Mucosa of descending colon (tissue), 3 donors: ENCODE measurements at places on chromosomes 3 and 15.

- DNase-seq = no peak
Observed at GRCh38 chr3:108293858-108294257, 2.5 kb upstream of the HHLA2 start.

DNA sequence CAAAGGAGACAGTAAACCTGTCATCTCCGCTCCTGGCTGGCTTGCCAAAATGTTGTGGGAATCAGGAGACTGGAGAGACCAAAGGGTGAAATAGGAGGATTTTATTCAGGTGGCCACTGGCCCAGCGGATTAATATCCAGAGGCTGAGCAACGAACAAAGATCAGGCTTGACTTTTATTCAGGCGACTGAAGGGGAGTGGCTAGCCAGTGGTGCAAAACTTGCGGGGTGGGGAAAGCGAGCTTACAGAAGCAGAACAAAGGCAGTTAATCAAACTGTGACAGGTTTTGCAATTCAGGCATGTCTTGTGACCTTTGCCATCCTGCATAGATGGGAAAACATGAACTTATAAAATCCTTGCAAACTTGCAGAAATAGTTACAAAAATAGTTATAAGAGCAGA, 19.8 kb upstream of the ACAD9 start:
- DNase-seq = no peak

DNA sequence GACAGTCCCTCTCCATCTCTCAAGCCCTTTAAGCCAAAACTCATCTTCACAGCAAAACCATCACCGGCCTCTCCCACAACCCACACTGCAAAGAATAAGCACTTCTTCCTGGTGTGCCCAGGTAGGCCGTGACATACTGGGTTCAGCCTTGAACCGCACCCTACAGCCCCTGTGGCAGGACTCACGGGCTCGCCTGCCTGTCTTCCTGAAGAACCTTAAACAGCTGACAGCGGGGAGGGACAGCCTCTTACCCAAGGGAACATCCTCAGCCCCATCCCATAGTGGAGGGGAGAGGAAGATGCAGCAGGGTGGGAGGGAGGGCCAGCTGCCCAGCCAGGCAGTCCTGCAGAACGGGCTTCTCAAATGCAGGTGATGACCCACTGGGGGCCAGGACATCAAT, 40.2 kb downstream of the TBC1D2B start:
- DNase-seq = no peak

DNA sequence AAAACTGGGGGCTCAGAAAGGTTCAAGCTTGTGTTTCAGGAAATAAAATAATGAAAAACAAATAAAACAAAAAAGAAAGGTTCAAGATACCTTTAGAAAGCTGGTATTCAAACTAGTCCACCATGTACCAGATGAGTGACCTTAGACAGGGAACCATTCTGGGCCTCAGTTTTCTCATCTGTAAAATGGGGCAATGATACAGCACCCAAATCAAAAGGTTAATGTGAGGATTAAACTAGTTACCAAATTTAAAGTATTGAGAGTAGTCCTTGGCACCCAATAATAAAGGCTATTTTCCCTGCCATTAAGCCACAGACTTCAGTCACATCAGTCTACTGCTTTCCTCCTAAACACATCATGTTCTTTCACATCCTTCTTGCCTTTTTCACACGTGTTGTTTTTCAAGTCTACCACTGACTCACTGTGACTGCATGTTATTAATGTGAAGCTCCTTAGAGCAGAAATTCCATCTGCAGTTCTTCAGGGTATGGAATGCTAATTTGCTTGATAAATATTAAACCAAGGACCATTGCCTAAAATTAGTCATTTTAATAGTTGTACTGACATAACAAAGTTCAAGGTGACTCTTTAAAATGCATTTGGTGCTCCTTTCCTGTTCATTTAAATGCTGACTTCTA, 19.9 kb downstream of the TAMM41 start:
- no peak for DNase-seq
